NCI-H1694 treated with DMSO at 0.1 percent for 48 hours (cell line): ENCODE measurements at places on chromosomes 6 and 20.

DNA sequence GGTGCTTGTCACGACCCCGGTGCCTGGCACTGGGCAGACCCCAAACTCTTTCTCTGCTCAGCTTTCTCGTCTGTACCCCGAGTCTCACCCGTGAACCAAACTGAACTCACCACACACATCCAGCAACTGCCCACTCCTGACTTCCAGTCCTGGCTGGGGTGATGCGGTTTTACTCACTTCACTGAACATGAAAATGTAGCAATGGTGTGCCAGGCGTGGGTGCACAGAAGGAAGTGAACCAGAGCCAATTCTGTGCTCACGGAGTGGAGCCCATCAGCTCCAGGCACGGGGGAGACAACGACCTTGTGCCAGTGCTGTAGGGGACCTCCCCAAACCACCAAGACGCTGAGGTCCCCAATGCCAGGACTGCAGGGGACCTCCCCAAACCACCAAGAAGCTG, 78.7 kb upstream of the AFDN start:
- no peak for DNase-seq

- DNase-seq: no peak
These were observed 59.5 kb upstream of the TGM3 start for GRCh38 chr20:2236256-2236655.

DNA sequence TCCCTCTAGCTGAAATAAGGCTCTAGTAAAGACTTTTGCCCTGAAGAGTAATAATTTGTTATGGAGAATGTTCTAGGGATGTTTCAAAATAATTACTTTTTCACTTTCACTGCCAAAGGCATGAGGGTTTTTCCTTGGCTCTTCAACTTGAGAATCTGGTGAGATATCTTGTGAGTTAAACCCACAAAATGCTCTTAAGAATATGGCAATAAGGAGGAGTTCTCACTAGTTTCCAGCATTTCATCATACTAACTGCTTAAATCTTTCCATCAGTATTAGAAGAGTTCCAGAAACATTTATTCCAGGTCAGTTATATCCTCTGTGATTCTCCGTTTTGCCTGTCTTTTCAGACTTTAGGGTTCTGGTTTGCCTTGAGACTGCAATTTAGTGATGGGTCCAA, 785.6 kb upstream of the GJE1 start:
- DNase-seq: no peak

DNA sequence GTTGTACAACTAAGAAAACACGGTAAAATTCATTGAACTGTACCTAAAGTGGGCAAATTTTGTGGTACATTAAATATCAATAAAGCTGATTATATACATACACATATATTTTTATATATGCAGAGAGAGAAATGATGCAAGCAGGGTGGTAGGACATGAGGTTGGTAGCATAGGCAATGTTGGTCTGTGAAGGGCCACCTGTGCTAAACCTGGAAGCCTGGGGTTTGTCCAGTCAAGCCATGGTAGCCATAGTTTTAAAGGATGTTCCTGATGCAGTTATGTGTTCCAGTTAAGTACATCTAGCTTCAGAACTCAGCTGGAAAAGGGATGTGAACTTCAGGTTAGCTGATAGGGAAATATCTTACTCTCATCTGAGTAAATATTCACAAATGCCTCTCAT, 60.1 kb downstream of the TRIM38 start:
- DNase-seq: no peak

DNA sequence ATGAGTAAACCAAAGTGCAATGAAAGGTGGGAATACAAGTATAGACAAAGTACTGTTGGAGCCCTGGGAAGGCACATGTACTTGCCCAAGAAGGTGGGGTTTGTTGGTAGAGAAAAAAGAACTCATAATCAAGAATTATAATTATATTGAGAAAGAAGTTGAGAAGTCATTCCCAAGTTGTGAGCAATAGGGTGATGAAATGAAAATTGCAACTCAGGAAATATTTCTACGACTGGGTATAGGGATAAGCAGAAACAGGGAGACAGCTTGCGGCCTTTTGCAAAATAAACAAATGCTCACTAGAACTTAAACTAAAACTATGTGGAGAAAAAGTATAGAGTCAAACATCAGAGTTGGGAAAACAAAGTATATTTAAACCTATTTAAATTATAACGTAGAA, 250.7 kb upstream of the FAM83B start:
- no peak for DNase-seq
